ENCODE measurements at places on chromosomes 16 and 17.

DNA sequence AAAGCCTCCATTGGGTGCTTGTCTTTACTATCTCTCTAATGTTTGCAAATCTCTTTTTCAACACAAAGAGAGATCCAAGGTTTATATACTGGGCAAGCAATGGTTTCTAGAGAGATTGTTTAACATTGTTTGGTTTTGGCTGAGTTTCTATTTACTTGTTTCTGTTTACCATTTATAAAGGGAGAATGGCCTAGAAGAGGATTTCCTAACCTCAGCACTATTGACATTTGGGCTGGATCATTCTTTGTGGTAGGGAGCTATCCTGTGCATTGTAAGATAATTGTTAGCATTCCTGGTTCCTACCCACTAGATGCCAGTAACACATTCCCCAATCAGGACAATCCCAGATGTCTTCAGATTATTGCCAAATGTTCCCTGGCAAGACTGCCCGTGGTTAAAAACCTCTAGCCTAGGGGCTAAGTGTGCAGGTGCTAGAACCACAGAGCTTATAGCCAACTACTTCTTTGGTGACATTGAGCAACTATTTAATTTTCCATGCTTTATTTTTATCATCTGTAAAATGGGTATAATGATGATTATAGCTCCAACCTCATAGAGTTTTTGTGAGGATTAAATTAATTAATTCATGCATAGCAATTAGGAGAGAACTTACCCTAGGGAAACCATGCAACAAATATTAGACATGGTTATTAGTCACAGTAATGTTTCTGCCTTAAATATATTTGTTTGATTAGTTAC is 413.9 kb upstream of the MAF start:
- DNase-seq = no peak

GRCh38 chr16:84922351-84923120 is 88.8 kb downstream of the ZDHHC7 start:
- no peak for DNase-seq

DNA sequence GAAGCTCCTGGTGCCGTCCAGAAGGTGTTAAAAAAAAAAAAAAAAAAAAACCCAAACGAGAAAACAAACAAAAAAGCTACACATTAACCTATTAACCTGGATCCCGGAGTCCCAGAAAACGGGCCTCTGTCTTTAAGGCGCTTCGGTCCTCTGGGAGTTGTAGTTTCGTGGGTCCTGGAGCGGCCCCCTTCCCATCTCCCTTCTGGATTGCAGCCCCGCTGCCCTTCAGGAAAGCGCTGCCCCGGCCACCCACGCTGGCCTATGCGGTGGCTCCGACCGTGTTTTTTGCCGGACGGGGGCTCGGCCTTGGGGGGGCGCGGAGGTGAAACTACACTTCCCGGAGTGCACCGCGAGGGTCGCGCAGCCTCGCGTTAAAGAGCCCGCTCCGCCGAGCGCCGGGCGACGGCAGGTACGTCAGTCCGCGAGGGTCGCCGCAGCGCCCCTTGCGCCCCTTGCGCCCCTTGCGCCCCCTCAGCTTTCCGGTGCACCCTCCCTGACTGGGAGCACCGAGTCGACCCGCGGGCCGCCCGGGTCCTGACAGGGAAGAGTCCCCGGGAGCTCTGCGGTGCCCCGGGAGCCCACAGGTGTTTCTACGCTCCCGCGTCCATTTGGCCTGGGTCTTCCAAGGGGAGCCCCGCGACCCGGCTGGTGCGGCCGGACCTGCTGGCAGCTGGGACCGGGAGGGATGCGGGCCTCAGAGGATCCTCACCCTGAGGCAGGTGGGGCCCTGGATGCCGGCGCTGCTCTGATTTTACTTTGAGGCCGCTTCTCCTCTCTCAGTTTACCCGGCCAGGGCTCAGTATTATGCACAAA is at the start of gene FCSK:
TSS of gene FCSK (plus strand) at position 374 of the 813 bp plus-strand sequence. CDS start 8,596 bp downstream, outside the sequence.
- peak; percentile 85 for DNase-seq

GRCh38 chr16:46822270-46822669 is 8.7 kb downstream of the C16orf87 start:
- peak; percentile 54 for DNase-seq

DNA sequence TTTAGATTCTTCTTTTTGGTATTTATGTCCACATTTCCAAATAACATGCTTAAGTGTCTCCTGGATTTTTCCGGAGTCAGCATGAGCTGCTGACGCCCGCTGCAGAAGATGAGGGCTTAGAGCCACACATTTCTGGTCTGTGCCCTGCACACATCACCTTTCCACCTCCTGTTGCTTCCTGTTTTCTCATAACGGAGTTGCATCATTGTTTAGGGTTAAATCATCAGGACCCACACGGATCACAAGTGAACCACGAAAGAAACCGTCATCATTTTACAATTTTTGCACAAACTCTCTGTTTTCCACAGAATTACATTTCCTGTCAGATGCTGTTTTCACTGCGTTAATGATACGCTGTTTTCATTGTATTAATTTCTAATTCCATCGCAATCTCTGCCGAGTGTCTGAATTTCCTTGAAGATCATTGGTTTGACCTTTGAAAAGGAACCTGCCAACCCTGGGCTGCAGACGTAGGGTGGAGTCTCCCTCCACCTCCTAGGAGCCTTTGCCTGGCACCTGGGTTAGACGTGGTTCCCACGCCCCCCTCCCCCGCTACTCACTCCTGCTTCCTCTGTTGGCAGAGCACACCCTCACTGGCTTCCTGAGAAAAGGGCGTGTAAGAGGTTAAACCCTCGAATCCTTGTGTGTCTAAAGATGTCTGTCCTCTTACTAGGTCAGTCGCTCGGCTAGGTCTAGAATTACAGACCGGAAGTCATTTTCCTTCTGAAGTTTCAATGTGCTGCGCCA is 68.2 kb downstream of the RNF213 start:
- no peak for DNase-seq

- DNase-seq = no peak
Measured at GRCh38 chr17:48071654-48072053, 23.5 kb downstream of the NFE2L1 start.

DNA sequence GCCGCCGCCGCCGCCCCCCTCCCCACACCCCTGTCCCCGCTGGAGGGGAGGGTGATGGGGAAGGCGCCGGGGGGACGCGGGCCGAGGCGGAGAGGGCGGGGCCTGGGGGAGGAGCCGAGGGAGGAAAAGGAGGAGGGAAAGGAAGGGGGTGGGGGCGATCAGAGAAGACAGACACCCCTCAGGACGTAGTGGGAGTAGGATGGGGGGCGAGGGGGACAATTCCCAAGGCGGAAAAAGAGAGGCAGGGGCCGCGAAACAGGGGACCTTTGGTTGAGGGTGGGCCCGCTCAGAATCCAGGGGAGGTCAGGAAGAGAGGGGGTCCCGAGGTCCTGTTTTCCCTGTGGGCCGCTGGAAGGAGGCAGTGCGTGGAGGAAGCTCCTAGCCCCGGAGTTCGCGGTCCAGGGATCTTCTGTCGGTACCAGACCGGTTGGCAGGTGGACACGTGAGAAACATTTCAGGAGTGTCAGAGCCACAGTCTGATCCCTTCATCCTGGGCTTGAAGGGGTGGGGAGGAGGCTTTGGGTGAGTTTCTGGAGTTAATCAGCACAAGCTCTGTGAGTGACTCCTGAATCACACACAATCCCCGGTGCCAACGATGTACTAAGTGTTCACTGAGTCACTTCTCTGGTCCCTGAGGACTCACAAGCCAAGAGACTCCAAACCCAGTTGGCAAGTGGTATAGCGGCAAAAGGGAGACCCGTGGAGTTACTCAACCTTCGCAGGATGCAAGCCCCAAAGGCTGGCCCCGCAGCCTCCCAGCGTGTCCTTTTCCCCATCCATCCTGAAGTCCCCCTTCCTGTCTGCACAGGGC is at the start of gene XYLT1:
TSS of gene XYLT1 (minus strand) at position 53 of the 811 bp plus-strand sequence. CDS start 164 bp downstream, outside the sequence.
- DNase-seq = no peak

DNA sequence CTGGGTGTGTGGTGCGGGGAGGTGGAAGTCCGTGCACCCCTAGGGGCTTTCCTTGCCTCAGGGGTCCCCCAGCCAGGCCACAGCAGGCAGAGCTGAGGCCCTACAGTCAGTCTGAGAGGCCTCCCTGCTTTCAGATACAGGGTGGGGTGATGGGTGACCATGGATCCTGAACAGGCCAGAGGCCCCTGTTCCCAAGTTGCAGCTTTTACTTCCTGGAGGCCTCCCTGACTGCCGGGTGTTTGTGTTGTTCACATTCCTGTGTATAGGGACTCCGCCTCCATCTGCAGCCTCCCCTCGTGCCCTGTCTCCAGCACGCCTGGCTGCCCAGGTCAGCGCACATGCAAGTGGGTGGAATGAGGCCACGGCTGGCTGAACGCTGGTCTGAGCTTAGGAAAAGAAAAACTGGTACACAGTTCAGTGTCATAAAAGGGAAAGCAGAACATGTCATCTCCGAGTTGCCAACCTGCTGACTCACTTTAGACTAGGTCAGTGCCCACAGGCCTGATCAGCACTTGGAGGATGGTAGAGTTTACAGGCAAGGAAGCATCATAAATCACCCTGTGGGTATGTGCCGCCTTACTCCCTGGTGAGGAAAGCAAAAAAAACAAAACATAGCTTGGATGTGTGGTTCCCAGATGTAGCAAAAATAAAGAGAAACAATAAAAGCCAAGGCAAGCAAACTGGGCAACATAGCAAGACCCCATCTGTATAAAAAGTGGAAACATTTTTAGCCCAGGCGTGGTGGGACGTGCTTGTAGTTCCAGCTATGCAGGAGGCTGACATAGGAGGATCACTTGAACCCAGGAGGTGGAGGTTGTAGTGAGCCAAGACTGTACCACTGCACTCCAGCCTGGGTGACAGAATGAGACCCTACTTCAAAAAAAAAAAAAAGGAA is 6.2 kb upstream of the SLC7A6 start:
- DNase-seq = peak; percentile 46

DNA sequence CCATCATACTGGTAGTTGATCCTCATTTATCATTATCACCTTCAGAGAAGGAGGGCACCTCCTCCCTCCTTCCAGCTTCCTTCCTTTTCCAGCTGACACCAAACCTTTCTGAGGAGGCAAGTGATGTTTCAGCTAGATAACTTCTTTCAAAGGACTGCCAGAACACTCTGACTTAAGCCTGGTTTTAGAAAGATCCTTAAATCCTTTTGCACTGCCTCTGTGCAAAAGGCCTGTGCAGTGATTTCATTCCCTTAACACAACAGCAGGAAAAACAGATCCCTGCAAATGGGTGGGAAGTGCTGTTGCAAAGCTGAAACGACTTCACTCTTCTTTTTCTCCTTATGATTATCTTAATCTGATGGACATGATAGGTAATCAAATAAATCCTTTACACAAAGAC is 7.1 kb upstream of the KRT23 start:
- DNase-seq = no peak

DNA sequence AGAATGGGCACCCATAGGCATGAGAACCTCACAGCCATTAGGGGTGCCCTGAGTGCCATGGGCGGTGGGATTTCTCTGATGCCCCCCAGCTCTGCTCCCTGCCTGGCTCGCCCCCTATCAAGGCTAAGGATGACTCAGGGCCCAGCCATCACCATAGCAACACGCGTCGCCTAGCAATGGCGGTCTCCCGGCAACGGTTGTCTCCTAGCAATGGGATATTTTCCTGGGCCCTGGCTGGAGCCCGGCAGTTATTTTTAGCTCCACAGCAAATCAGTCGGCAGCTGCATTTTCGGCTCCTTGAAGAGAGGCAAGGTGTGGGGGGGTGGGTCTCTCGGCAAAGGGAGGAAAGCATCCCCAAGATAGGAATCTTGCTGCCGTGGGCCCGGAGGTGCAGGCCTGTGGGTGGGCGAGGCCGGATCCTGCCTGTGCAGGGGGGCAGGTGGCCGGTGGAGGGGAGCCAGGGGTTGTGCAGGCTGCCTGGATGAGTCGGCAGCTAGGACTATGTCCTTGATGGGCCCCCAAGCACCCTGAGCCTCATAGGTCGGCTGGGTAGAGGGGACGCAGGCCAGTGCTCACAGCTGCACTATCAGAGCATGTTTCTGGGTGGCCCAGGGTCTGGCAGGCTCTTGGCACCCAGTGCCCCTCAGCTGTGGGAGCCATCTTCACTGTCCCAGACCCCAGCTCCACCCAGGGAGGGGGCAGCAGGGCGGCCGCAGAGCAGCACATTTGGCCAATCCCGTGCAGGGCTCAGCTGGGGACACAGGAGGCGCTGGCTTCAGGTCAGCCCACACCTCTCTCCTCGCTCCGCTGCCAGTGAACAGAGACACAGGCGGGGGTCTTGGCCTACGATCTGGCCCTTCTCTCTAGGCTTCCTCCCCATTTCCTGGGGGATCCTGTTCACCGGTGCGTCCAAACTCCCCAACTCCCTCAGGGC is 4.2 kb upstream of the FBXL16 start:
- no peak for DNase-seq

DNA sequence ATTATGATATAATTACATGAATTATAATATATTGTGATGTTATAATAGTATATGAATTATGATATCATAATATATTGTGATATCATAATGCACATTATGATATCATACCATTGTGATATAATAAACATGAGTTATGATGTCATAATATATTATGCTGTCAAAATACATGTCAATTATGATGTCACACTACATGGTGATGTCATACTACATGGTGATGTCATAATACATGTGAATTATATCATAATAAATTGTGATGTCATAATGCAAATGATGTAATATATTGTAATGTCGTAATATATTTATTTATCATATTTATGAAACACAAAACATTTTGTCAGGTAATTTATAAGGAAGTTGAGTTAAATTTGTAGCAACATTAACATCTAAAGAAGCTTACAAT is 1950.1 kb downstream of the TP53TG3F start:
- DNase-seq = no peak

DNA sequence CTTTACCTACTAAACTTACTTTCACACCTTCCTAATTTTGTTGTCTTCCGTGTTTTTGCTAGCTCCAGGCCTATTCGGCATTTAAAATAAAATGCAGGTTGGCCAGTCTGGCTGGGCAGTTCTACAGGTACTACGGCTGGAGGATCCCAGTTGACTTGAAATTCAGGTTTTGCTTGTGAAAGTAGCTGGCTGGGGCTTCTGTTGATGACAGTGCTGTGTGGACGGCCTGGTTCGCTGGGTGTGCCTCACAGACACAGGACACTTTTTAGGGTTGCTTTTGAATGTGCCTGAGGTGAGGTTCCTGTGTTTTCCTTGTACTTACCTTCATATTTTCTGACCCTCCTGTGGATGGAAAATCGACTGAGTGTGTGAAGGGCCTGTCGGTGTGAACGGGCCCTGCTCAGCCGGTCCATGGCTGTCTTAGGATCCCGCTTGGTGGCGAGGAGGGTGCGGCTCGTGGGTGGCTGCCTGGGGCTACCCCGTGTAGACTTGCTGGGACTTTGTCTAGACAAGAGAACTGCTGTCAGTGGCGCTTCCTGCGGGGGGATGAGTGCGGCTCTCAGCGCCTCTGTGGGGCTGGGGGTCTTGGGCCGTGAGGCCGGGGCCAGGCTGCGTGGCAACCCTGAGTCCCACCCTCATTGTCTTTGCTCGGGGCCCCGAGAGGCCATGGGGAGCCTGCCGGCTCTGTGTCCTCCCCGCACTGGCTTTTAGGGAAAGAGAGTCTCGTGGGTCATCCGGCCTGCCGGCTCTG is 18.7 kb upstream of the ZNF750 start:
- no peak for DNase-seq

DNA sequence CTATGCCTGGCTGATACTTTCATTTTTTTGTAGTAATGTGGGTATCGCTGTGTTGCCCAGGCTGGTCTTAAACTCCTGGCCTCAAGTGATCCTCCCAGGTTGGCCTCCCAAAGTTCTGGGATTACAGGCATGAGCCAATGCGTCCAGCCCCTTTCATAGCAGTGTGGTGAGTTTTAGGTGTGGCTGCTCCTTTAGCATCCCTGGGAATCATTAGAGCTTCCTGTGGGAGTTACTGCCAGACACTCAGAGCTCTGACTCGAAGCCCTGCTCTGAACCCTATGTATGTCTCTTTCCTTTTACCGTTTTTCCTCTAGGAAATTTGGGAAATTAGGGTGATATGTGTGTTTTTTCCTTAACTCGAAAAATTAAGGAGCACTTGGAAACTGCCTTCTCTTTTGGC is 44.5 kb downstream of the NDE1 start:
- no peak for DNase-seq

GRCh38 chr16:81908466-81909262 is 102.6 kb downstream of the SDR42E1 start:
- DNase-seq = no peak
